ENCODE measurements at places on chromosomes 11 and 22.

GRCh38 chr11:8586805-8587204 is 7.2 kb downstream of the STK33 start:
- DNase-seq, result peak; percentile 18

GRCh38 chr11:12361682-12362081 is 15.7 kb upstream of the PARVA start:
- DNase-seq, result no peak

DNA sequence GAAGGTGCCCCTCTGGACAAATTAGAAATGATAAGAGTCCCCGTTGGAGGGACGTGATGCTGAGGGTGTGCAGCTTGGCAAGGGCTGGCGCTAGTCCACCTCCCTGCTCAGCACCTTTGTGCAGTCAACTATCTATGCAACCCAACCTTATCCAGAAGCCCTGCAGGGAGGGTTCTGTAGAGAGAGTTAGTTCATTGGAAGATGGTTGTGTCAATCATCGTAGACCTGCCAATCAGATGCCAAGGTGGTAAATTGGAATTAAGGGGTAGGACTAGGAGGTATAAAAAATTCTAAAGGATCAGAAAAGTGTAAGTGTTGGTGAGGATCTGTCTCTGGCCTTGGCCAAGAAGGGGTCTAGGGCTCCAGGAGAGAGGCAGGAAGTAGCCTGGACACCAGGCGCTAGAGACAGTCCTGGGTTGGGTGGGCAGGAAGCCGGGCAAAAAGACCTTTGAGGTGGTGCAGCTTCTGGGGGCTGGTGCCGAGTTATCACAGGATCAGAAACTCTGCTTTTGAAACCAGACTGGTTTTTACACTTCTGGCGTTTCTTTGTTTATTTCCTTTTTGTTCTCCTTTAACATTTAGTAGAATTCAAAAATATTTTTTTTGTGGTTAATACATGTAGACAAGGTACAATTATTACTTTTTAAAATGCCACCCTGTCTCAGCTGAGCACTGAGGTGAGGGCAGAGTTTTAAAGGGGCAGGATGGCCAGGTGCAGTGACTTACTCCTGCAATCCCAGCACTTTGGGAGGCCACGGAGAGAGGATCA is 1.6 kb downstream of the C1QTNF6 start:
- DNase-seq, result peak; percentile 67

DNA sequence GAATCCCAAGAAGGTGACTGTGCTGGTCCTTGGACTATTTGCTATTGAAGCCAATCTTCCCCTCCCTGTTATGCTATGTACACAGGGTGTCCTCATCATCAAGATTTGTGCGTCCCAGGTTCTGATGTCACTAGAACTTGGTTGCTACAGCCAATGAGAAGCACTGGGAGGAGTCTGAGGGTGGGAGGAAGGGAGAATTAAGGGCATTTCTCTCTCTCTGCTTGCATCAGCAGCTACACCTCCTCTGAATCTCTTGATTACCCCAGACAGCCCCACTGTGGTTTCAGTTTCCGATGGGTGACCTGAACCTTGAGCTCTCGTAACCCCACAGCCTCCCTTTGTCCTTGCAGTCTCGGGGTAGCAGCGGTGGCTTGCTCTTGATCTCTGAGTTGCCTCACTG is 212.4 kb upstream of the SESN3 start:
- no peak for DNase-seq

GRCh38 chr11:10762185-10762584 is 11.1 kb downstream of the CTR9 start:
- DNase-seq, result no peak

DNA sequence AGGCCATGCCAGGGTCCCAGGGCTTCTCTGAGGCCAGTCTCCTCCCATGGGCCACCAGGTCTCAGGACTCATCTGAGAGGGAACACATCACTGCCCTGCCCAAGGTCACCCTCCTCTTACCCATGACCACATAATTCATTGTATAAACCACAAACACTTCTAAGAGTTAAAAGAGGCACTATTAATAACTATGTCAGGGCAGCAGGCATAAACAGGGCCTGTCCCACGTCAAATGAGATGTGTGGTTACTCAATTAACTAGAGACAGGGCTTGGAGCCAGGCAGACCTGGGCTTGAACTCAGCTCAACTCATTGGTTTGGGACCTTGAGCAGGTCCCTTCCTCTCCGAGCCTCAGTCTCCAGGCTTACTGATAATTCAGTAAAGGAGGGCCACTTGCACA is 33.1 kb downstream of the ARAP1 start:
- peak; percentile 52 for DNase-seq

DNA sequence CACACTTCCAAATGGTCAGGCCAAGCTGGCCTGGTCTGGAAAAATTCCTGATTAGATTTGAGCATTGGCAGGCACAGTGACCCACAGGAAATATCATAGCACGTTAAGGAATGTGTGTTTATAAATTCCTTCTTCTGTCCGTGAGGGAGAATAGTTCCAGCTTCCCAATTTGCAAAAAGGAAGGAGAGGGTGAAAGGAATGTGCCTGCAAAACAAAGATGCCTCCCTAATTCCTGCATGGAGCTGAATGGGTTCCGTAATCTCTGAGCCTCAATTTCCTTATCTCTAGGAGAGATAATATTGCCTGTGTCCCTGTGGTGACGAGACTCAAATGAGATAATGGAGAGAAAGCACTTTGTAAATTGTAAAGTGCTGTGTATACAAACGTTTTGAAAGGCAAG is 105.1 kb downstream of the FEZ1 start:
- DNase-seq, result peak; percentile 87

- no peak for DNase-seq
These were observed 5.9 kb upstream of the SOX10 start for GRCh38 chr22:37990301-37990700.

DNA sequence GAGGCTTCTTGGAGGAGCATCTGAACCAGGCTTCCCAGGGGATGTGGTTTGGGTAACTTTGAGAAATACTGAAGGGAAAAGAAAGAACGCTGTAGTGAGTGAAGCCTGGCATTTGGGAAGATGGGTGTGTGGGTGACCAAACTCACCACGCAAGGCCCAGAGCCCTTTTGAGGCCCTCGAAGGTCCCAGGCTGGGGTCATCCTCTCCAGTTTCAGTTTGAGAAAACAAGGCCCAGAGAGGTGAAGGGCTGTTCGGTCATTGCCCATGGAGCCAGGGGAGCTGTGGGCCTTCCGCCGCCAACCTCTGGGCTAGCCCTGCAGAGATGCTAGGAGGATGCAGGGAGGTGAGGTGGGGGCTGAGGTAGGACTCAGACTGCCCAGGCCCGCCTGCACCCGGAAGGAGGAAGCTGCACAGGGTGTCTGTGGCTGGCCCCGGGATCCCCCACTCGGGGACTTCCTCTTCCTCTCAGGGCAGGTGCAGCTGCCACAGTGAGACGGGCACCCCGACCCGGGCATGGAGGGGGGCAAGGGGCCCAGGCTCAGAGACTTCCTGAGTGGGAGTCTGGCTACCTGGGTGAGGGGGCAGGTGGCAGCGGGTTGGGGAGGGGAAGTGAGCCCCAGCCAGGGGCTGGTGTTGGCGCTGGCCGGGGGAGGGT is at the start of gene CCDC88B:
CCDC88B (plus strand) TSS at position 451 of the 655 bp plus-strand sequence; CDS start at position 514, 63 bp downstream.
- DNase-seq, result no peak

GRCh38 chr11:5536482-5536881 is 11.9 kb downstream of the OR52H1 start:
- DNase-seq, result no peak

DNA sequence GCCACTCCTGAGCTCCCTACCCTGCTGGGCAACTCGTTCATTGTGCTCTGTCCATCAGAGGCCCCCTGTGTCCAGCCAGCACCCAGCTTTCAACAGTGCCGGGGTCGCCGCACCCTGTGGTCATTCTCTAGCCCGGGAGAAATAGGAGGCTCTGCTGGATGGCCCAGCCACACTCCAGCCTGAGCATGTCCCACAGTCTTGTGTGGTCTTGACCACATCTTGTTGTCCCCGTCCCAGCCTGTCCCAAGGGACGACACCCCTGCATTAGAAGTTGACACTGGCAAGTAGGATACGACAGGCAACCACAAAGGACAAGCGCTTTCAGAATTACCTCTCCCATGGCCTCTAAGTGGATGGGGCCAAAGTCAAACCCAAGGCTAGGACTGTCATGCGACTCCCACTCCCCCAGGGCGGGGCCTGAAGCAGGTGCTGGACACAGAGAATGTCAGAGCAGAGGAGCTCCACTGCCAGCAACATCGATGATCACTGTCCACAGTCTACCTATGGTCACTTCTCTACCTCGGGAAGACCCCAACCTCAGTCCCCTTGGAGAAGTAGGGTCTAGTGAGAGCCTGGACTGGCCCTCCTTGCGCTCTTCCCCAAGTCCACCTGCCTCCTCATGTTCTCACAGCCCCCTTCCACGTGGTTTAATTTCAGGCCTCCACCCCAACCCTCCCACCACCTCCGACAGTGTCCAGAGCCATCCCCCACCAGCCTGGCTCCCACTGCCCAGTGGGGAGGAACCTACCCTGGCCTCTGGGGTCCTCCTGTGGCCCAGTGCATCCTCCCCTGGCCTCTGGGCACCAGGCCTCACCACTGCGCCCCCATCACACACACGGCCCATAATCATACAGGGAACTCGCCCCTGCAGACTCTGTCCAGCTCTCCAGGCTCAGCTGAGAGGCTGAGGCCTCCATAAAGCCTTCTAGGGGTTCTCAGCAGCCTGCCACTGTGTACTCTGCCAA is 4.4 kb upstream of the DGCR2 start:
- no peak for DNase-seq

DNA sequence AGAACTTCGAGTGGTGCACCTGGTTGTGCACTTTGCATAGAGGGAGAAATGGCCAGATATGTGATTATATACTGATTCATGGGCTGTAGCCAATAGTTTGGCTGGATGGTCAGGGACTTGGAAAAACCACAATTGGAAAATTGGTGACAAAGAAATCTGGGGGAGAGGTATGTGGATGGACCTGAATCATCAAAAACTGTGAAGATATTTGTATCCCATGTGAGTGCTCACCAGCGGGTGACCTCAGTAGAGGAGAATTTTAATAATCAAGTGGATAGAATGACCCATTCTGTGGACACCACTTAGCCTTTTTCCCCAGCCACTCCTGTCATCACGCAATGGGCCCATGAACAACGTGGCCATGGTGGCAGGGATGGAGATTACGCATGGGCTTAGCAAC is 48.0 kb upstream of the NARS2 start:
- no peak for DNase-seq

DNA sequence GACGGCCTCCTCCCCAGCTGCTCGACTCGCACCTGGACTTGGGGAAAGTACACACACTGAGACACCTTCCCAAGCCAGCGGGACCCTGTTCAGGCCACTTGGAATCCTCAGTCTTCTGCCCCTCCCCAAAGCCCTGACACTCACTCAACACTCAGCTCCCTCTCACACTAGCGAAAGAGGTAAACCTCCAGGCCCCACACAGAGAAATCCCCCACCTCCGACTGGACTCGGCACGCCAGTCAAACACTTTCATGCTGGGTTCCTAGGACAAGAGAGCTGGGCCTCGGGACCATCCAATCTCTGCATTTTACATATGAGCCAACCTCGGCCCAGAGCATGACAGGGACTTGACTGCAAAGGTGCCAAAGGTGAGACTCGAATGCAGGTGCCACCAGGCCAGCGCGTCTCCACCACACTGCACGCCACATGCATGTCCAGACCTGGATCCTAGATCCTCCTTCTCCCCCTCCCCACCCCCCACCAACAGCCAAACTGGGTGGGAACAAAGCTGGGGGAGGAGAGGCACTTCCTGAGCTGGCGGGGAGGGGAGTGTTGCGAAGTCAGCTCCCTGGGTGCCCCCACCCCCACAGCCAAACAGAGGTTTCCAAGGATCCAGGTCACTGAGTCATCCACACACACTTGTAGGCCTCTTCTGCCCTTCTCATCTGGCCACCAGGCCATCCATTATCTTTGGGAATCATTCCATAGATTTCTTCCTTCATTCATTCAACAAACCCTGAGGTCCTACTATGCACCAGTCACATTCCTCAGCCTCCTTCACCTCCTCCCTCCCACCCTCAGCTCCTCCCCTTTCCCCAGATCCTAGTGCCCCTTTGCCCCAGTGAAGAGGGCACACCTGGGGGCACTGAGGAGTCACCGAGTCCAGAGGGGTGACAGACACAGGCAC is 10.7 kb upstream of the CD5 start:
- DNase-seq, result peak; percentile 10

- no peak for DNase-seq
These were observed 14.1 kb downstream of the SHISA8 start for GRCh38 chr22:41900652-41901312.

DNA sequence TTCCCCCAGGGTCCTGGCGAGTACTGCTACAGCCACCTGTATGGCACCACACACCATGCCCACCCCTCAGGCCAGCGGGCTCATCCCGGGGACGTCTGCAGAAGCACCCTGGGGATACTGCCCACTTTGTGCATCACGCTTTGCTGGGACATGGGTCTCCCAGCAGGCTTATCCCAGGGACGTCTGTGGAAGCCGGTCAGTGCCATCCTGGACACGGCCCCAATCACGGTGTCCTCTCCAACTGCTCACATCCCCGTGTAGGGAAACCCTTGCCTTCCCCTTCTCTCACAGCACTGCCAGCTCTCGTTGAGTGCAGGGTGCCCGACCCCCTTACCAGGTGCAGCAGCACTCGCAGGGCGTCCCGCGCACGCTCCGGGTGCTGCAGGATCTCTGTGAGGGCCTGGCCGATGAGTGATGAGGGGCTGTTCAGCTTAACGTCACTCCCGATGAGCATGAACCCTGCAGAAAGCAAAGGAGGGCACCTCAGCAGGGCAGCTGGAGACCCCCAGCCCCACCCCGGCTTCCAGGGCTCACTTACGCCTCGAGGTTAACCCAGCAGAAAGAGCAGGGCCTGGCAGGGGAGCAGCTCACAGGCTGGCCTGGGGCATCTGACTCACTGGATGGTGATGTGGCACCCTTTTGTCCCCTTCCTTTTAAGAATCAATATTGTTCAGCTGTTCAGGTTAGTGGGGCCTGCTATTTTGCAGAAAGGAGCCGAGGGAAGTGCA is 76.9 kb upstream of the PITPNB start:
- no peak for DNase-seq

DNA sequence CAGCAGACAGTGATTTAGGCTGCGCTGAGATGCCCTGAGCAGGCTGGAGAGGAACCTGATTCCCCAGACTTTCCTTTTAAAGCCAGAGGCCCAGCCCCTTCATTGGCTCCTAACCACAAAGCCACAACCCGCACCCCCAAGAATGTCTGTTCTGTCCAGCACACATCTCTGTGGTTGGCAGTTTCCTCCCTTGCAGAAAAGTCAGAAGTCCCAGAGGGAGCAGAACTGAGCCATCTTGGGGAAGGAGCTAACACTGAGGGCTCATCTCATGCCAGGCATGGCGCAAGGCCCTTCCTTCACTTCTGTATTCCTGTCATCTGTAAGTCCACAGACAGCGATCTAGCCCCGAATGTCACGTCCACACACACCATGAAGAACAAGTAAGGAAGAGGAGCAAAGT is 97.1 kb upstream of the SYT13 start:
- peak; percentile 55 for DNase-seq

- no peak for DNase-seq
These were observed 61.5 kb upstream of the API5 start for GRCh38 chr11:43250309-43250708.

GRCh38 chr11:15707194-15707593 is 592.5 kb downstream of the INSC start:
- no peak for DNase-seq

- no peak for DNase-seq
These were observed 593.5 kb downstream of the TBC1D22A start for GRCh38 chr22:47355776-47356510.

GRCh38 chr22:39152024-39152510 is 413 bp downstream of the CBX7 start:
- no peak for DNase-seq

- no peak for DNase-seq
These were observed 11.1 kb upstream of the KIAA0930 start for GRCh38 chr22:45251825-45252224.

- peak; percentile 66 for DNase-seq
These were observed 145.9 kb downstream of the MAML2 start for GRCh38 chr11:96197103-96197502.

All from EH (cell line).